GM13976 (cell line): ENCODE measurements at places on chromosomes 6 and 20.

DNA sequence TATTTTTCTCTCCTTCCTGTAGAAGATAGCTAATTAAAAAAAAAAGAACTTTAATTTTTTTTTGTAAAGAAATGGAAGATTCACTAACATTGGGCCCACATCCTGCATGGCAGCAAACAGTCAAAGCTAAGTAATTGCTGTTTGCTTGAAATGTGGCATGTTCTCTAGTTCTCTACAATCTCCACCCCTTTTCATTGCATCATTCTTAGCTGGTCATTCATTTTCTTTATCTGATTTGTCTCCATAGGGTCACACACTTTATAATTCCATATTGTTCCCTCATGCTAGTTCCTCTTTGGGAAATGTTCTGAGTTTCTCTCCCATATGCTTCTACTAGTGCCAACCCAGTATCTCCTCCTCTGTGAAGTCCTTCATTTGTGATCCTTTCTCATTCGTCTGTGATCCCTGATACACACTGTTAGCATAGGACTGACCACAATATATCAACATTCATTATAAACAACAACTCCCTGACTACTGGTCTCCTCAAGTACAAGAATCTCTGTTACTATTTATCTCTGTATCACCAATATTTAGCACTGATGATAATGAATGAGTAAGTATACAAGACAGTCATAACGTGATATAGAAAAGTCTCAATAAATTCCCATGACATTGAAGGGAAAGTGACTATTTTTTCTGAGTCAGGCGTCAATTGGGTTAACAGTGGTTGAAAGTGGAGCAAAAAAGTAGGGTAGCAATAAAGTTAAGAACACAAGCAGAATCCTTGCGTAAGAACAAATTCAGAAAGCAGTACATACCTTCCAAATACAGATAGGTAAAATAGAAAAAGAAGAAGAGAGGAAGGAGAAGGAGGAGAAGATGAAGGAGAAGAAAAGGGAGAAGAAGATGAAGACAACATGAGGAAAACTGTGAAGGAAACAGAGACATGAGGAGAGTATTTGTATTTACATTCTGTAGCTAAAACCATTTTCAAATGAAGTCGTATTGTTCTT is 33.2 kb upstream of the MYB start:
- DNase-seq, result no peak

GRCh38 chr6:64225503-64225902 is 589.9 kb downstream of the PHF3 start:
- DNase-seq, result no peak

DNA sequence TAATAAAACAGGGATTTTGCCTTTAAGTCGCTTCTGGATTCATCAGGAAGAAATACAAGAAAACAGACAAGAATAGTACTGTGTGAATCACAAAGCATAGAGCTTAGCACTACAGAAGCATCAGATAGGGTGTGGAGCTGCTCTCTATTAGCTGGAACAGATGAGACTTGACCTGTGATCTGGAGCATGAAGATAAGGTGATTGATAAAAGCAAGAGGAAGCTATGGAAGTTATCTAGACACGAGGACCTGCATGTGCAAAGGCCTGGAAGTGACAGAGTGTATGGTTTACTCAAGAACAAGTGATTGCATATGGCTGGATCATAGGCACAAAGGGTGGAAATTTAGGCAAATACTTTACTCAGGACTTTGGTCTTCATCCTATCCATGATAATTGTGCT is 112.9 kb upstream of the MLIP start:
- no peak for DNase-seq

- DNase-seq, result peak; percentile 1
These were observed 38.7 kb downstream of the TRDN start for GRCh38 chr6:123598011-123598410.

DNA sequence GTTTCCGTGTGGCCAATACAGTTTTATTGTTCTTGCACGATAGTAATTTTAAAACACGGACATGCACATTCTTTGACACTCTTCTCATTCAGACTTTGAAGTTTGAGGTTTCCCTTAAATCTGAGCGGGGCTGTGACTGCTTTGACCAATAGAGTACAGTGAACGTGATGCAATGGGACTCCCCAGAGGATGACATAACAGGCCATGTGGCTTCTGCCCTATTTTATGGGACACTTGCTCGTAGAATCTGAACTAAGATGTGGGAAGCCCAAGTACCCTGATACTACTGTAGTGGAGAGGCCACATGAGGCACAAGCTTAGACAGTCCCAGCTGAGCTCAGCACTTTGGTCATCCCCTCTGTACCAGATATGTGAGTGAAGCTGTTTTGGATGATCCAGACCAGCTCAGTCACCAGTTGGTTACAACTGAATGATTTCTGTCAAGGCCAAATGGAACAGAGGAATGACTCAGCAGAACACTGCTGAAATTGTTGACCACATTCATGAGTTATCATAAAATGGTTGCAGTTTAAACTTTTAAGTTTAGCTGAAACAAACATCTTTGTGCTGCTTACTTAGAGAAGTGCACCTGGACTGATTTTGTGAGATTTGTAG is 279.4 kb downstream of the RFPL4B start:
- DNase-seq, result no peak
